Endothelial cell (in vitro differentiated cells): ENCODE measurements at places on chromosomes 12 and 14. TPM values are rescaled to one million over a fixed set of nuclear protein-coding genes. Genes with fewer than 3 reads are reported as not detected.

Gene PZP
- total RNA-seq: 2.2 TPM

Gene RIPK3
- 2.6 TPM for total RNA-seq

Gene LIN7A
- 34.0 TPM for total RNA-seq

- no peak for DNase-seq
Measured at GRCh38 chr12:108745641-108746040, 14.3 kb upstream of the CORO1C start.

GRCh38 chr12:108337235-108338223, 1.6 kb downstream of the CMKLR1 start:
- peak; percentile 44 for DNase-seq

GRCh38 chr14:52937306-52937705, 13.5 kb downstream of the FERMT2 start:
- no peak for DNase-seq
